ENCODE measurements at places on chromosomes 7 and 10. TPM values are rescaled to one million over a fixed set of nuclear protein-coding genes. Genes with fewer than 3 reads are reported as not detected.

Gene SDHAF3
- total RNA-seq: 33.8 TPM

Gene ACSM6
- not detected for total RNA-seq

Gene TMEM26
- not detected for total RNA-seq

Gene CALN1
- not detected for total RNA-seq

Gene SH2D4B
- total RNA-seq: not detected

Gene PVRIG
- not detected for total RNA-seq

Gene DDX21
- 120 TPM for total RNA-seq

Gene VENTX
- total RNA-seq: not detected

Gene VWC2
- not detected for total RNA-seq
